Heart left ventricle (tissue), 16 donors: ENCODE measurements at places on chromosomes 16 and 17. TPM values are rescaled to one million over a fixed set of nuclear protein-coding genes. Genes with fewer than 3 reads are reported as not detected.

DNA sequence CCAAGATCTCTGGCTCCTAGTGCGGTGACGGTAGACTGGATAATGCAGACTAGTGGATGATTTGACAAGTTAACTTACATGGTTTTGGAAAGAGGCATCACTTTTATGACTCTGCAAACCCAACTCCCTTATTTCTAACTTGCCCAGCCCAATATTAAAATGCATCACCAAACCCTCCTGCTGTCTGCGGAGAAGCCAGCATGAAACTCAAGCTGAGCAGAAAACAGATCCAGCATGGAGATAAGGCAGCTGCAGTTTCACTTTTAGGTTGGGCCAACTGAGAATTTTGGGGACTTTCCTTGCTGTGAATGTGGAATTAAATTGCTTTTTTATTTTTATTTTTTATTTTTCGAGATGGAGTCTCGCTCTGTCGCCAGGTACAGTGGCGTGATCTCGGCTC is 27.8 kb downstream of the CDH1 start:
- DNase-seq = no peak

Gene CCL1
- not detected for total RNA-seq

Gene KRTAP1-1
- total RNA-seq = not detected

- DNase-seq = no peak
These were observed 782 bp downstream of the POLR2A start for GRCh38 chr17:7484919-7485377.

GRCh38 chr16:4214215-4214621 is 27.7 kb downstream of the SRL start:
- no peak for DNase-seq

DNA sequence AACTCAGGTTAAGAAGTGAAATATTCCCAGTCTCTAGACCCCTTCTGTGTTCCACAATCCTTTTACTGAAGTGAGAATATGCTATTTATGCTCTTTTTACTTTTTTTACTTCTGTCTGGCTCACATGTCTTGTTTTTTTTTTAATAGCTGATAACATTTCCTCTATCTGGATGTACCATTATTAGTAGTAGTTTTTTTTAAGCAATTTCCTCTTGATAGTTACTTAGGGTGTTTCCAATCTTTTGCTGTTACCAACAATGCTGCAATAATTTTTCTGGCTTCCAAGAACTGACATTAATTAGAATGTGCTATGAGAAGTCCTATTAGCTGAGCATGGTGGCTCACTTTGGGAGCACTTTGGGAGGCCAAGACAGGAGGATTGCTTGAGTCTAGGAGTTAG is 32.0 kb downstream of the KSR1 start:
- DNase-seq = no peak

- no peak for DNase-seq
These were observed 10.4 kb upstream of the HLF start for GRCh38 chr17:55254375-55254774.

DNA sequence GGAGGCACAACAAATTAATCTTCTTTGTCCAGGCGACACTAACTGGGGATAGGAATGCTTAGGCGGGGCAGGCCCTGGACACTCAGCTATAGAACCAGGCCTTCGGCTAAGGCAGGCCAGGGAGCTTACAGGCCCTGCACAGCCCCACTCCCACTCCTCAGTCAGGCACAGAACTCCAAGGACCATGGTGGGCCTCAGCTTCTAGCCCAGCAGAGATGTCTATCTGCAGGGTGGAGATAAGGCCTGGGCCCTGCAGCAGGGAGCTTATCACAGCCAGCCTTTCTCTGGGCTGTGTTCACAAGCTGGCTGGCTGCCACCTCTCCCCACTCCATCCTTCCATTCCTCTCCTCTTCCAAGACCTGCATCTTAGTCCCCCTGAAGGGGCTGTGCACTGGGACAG is 68.1 kb downstream of the TMEM132E start:
- no peak for DNase-seq

- no peak for DNase-seq
These were observed 20.3 kb downstream of the PITPNM3 start for GRCh38 chr17:6536053-6536452.

DNA sequence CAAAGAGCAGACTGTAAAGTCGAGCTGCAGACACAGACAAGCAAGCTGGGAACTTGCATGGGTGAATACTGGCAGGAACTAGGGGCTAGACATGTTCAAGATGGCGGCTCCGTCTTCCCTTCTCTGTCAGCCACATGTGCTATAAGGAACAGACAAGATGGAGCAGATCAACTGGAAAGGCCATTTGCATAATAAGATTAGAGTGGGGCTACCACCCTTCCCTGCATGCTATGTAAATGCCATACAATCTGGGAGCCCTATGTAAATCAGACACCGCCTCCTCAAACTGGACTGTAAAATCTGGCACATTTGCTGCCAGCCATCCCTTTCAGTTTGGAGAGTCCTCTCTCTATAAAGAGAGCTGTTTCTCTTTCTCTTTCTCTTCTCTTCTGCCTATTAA is 640.1 kb upstream of the CDH8 start:
- DNase-seq = no peak

Gene EIF3C
- total RNA-seq = 376 TPM

GRCh38 chr16:67804853-67805542 is 1.4 kb downstream of the RANBP10 start:
- DNase-seq = peak; percentile 10

GRCh38 chr16:73616166-73616753 is 568.3 kb upstream of the ZFHX3 start:
- no peak for DNase-seq

- DNase-seq = no peak
These were observed 1.2 kb downstream of the SEPHS2 start for GRCh38 chr16:30444231-30445148.
